ENCODE measurements at places on chromosomes 6 and 20.

- DNase-seq: no peak
Observed at GRCh38 chr6:138416206-138416605, 12.2 kb downstream of the HEBP2 start.

GRCh38 chr20:5172167-5172601 lies 45.4 kb downstream of the CDS2 start:
- DNase-seq: no peak

DNA sequence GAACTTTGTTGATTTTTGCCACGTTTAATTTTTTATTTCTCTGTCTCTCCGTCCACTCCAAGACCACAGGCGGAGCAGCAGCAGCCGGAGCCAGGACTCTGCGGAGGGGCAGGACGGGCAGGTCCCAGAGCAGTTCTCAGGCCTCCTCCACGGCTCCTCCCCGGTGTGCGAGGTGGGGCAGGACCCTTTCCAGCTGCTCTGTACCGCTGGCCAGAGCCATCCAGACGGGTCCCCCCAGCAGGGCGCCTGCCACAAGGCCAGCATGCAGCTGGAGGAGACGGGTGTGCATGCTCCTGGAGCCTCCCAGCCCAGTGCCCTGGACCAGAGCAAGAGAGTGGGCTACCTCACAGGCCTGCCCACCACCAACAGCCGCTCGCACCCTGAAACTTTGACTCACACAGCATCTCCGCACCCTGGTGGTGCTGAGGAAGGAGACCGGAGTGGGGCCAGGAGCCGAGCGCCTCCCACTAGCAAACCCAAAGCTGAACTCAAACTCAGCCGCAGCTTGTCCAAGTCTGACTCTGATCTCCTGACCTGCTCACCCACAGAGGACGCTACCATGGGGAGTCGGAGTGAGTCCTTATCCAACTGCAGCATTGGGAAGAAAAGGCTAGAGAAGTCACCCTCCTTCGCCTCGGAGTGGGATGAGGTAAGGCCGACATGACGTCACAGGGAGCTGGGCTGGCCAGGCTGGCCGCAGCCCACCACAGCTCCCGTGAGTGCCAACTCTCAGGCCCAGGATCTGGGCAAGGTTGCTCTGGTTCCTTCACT lies 123.5 kb downstream of the TCP11 start:
- DNase-seq: peak; percentile 63

DNA sequence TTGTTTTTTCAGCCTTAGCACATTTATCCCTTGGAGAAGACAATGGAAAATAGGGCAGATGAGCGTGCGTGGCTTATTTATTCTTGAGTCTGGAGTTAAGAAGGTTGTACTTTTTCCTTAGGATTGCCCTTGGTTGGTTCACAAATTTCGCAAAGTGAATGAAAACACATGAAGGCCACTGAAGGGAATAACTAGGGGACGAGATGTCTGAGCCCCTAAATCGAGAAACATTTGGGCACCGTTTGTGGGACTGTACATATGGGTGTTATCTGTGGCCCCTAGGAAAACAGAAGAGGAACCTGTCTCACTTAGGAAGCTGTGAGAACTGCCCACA lies 19.4 kb upstream of the TRIM27 start:
- DNase-seq: no peak

- DNase-seq: peak; percentile 63
Observed at GRCh38 chr20:58374906-58375758, 13.9 kb upstream of the VAPB start.

- no peak for DNase-seq
Observed at GRCh38 chr6:75150685-75151412, 55.0 kb downstream of the COL12A1 start.

- DNase-seq: no peak
Observed at GRCh38 chr20:9495701-9496100, 18.7 kb upstream of the LAMP5 start.

GRCh38 chr6:34540841-34541240 lies 15.3 kb downstream of the SPDEF start:
- DNase-seq: no peak

- DNase-seq: no peak
Observed at GRCh38 chr6:108822401-108822800, 25.8 kb upstream of the ARMC2 start.

- DNase-seq: no peak
Observed at GRCh38 chr20:46739431-46740213, 30.2 kb downstream of the SLC2A10 start.

- no peak for DNase-seq
Observed at GRCh38 chr20:63095718-63096654, 89.2 kb upstream of the BHLHE23 start.

DNA sequence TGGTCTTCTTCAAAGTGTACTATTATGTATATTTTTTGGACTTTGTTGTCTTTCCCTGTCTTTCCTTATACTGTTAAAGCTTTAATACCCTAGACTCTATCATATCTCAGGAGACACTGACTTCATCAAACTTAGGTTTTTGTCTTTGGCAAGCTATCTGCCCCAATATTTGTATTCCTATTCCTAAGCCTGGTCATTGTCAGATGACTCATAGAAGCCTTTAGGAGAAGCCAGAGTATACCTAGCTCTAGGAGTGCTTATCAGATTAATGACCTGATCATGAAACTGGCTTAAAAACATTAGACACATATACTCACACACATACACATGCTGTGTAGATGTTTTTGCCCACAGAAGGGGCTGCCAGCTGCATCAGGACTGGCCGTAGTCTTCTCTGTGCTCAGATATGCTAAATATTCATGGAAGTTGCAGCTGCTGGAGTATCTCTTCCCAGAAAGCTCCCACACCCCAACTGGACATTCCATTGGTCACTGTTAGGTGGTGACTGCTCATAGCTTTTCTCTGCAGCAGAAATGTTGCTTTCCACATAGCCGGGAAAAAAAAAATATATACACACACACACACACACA lies 102.0 kb downstream of the ANKS1A start:
- DNase-seq: peak; percentile 43

DNA sequence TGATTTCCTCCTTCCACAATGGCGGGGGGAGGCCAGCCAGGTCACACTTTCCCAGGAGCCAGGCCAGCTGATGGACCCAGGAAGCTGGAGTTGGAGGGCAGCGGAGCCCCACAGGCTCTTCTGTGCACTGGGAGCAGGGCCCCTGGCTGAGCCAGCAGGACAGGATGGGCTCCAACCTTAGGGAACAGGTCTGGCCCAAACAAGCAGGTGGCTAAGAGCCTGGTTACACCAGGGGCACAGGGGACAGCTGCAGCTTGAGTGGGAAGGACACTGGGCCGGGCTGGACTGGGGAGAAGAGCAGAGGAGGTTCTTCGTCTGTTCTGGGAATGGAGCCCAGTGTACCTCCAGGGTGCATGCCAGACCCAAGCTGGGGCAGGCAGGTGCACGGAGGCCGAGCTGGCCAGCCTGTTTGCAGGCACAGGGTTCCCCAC lies 102.3 kb downstream of the DLL1 start:
- no peak for DNase-seq

DNA sequence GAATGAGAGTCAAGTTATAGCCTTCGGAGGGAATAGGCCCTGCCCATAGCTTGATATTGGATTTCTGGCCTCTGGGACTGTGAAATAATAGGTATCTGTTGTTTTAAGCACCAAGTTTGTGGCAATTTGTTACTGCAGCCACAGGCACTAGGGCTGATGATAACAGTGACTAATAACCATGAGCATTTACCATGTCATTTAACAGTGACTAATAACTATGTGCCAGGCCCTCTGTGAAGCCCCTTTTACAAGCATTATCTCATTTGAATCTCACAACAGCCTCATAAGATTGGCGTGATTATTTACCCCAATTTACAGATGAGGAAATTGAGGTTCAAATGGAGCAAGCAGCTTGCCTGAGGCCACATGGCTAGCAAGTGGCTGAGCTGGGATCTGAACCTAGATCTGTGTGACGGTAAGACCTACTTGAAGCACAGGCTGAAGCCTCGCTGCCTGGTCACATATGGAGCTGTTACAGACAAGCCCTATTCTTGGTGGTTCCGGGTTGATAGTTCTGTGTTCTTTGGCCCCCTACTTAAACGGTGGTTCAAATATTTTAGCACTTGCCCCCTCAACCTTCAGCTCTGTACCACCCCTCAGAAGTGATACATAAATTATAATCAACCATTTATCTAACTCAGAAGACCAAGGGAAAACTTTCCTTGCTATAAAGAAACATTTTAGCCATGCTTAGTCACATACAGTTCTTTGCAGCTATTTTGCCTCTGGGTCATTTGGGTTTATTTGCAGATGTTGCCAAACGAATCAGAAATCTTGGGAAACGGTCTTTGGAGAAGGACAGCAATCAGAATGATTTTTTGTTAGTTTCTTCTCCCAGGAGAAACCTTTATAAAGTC lies 98.3 kb downstream of the ELOVL5 start:
- no peak for DNase-seq

DNA sequence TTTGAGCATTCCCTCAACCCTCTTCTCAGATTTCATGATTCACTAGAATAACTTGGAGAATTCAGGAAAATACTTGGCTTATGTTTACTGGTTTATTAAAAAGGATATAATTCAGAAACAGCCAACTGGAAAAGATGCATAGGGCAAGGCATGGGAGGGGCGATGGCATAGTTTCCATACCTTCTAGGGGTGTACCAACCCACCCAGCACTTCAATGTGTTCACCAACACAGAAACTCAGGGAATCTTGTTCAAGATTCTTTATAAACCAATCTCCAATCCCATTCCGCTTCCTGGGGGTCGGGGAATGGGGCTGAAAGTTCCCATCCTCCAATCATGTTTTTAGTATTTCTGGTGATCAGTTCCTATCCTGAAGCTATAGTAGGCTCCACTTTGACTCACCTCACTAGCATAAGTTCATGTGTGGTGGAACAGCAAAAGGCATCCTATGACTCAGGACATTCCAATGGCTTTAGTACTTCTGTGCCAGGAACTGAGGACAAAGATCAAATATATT lies 164.4 kb downstream of the SIM1 start:
- DNase-seq: no peak

DNA sequence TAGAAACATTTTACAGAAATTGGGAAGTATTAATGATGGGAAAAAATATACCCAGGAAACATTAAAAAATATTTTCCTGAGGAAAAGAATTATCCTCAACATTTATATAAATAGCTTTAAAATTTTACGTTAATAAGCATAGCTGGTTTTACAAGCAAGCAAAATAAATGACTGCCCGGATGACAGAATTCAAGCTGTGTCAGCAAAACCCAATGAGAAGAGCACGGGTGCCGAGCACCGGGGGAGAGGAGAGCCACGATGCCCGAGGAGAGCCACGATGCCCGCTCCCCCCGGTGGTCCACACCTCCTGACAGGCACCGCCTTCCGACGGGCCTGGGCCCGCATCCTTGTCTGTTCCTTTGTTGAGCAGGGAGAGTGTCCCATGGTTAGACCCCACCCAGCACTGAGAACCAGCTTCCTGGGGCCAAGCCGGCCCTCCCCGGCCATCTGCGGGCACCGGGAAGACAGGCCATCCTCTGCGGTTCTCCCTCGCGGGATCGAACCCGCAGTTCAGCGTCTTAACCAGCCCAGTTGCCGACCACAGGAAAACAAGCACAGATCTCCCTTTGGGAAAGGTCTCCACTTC lies 63.3 kb upstream of the PDE10A start:
- no peak for DNase-seq

DNA sequence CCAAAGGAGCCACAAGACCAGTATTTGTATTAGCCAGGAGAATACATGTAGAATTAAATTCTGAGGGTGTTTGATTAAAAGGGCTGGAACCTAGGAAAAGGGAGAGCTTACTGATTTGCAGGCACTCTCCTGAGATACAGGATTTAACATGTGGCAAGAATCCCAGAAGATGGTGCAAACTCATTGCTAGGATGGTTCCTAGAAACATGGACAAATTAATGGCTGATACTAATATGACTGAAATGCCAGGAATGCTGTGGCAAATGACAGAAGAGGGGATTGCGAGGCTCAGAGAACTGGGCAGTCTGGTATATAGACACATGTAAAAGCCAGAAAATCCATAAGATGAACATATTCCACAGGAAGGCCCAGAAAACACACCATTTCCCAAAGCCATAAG lies 118.1 kb downstream of the RWDD2A start:
- no peak for DNase-seq

DNA sequence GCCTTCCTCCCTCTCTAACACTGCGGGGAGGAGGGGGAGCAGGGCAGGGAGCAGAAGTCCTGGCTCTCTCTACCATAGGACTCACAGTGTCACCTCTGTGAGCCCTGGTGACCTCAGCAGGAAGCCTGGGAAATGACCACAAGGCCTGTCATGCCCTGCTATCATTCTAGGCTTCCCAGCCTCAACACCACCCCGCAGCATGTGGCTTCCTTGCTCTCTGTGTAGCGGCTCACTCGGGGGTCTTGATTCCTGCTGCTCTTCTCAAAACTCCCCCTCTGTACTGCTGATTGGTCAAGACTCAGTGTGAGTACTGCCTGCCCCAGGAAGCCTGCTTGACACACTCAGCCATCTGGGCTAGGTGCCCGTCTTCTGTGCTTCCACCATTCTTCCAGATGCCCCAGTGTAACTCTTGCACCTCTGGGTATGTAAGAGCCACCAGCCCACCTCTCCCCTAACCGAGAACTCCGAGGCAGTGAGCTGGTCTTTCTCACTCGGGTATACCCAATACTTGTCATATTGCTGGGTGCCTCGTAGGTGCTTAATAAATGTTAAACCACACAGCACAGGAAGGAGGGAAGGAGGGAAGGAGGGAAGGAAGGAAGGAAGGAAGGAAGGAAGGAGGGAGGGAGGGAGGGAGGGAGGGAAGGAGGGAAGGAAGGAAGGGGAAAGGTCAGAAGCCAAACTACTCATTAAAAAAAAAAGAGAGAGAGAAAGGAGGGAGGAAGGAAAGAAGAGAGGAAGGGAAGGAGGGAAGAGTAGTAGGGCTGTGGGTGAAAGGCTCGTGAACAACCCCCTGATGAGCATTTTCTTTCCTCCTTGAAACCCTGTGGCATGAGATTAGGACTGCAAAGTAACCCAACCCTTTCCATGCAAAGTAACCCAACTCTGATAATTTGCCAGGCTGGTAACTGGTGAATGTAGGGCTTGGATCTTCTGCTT lies 5.0 kb downstream of the MDFI start:
- DNase-seq: no peak

- DNase-seq: no peak
Observed at GRCh38 chr6:33678233-33678931, 33.1 kb downstream of the UQCC2 start.

DNA sequence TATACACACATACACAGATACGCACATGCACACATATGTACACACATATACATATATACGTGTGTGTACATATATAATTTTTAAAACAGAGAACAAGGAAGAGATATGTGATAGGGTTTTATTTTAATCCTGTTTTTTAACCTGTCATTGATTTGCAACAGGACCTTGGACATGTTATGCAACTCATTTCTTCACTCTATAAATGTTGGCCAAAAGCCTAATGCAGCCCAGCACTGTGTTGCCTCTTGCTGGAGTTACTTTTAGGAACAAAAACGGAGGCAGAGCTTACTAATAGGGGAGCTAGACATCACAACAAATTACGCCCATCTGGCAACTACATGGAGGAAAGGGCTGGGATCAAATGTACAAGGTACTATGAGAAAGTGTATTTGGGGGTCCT lies 179.9 kb upstream of the TAB2 start:
- no peak for DNase-seq

GRCh38 chr6:44806656-44807055 lies 419.1 kb downstream of the CDC5L start:
- no peak for DNase-seq

All from left hindlimb (tissue), 1 donor.